A172 (cell line): ENCODE measurements at places on chromosomes 4 and X.

GRCh38 chr4:2932951-2933565 is 30.1 kb downstream of the NOP14 start:
- no peak for DNase-seq

DNA sequence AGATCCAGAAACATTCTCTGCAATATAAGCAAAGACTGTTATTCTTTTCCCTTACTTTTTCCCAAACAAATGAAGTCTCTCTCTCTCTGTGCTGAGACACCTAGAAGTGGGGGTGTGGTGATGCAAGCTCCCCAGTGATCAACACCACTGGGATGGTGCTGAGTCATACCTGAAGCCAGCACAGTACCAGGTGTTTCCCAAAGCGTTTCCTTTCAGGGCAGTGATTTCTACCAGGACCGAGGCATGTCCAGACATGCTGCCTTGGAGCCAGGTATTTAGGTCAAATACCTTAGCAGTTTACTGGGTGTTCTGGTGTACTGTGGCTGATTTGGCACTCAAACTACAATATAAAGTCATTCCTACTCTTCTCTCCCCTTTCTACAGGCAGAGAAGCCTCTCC is 726.5 kb downstream of the FAM133A start:
- DNase-seq: no peak

- DNase-seq: peak; percentile 34
Measured at GRCh38 chrX:24355095-24355494, 5.3 kb upstream of the SUPT20HL1 start.

DNA sequence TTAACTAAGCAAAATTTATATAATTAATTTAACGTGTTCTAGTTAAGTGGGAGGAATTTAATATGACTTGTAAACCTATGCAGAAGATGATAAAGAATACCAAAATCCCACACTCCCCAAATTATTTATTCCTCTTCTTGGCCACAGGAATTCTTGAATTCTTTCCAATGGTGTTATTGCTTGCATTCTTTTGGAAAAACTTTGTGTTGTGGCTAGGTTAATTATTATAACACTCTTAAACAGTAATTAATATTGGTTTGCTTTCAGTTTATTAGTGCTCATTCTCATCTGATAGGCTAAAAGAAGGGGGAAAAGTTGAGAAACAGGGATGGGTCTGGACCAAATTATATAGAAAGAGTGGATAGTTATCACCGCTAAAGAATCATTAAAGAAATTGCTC is 141.5 kb upstream of the PABPC4L start:
- DNase-seq: no peak

DNA sequence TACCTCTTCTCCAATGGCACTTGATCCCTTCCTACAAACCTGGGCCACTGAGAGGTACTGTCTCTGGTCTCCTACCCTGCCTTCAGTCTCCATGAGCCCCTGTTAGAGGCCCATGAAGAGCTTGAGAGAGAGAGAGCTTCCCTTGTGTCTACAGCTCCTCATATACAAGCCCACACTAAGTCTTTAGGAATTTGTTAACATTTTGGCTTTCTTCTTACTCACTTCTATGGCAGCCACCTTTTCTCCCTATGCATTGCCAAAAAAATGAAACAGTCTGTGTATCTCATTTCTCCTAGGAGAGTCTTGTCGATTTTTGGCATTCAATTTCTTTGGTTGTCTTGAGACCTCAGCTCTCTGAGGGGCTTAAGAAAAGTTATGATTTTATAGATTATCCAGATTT is 90.9 kb upstream of the LNX1 start:
- no peak for DNase-seq

DNA sequence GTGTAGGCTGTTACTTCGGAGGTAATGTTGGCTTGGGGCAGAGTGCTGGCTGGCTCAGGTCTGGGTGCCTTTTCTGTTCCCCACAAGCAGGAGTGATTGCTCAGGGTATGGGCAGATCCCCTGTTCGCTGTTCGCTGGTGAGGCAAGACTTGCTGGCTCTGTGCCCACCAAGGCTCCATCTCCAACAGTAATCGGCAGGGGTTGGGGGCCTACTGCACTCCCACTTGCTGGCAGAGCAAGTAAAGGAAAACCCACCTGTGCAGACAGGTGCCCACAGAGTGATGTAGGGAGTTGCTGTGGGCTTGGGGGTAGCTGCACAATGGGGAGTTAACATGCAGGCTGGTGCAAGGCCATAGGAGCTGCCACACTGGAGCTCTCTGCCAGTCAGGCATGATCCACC is 8.0 kb upstream of the TMSB15C start:
- DNase-seq: no peak

DNA sequence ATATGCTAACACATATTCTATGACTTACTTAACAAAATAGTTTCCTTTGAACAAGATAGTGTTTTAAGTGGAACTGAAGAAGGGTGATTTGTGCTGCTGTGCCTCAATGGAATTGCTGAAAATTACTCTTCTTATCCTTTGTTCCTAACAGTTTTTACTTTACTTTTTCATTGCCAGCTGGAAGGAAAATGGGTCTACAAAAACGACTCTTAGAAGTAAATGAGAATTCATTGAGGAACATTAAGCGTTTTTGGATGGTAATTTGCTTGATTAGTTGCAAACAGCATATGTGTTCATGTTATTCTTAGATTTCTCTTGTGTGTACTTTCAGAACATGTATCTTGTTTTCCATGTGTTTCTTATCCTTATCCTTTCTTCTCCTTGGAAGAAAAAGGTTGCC is 170.4 kb upstream of the VEGFC start:
- no peak for DNase-seq

GRCh38 chr4:37908488-37909331 is 17.8 kb downstream of the TBC1D1 start:
- DNase-seq: peak; percentile 31

DNA sequence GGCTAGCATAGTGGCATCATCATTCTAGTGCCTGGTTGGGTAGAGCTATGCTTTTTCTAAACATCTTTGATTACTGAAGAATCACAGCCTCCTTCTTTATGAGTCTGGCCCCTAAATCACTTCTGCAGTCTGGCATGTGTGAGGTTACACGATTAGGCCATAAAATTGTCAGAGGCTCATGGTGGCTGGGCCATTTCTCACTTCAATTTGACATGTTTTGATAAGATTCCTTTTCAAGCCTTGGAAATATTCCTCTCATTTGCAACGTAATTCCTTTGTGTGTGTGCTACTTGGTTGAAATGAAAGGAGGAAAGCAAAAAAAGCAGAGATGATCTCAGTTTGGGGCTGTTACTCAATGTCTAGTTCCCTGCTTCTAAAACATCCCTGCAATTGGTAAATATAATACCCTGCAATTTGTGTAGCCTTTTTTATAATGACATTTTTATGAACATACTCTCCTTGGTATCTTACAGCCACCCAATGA is 6.2 kb downstream of the CCKAR start:
- DNase-seq: peak; percentile 30

- DNase-seq: peak; percentile 10
Measured at GRCh38 chr4:36241771-36242170, 2.5 kb downstream of the ARAP2 start.

GRCh38 chr4:113941836-113942235 is 37.6 kb downstream of the ARSJ start:
- DNase-seq: no peak

DNA sequence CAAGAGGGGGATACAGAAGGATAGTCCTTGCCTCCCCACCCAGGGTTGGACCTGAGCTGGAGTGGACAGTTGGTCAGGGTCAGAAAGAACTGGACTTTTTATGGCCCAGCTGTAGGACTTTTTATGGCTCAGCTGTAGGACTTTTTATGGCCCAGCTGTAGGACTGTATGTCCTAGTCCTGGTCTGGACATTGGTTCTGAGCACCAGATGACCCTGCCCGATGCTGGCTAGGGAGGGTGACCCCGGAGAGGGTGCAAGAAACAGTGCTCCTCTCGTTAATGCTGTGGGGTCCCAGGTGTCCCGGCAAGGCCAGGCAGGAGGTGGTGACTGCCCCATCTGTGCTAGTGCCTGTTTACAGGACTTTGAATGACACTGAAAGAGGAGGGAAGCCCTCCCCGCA is 2.0 kb upstream of the LETM1 start:
- no peak for DNase-seq

GRCh38 chrX:107146670-107147069 is 28.0 kb upstream of the RBM41 start:
- DNase-seq: no peak
